Neural crest cell (in vitro differentiated cells): ENCODE measurements at places on chromosomes 3 and 15. TPM values are rescaled to one million over a fixed set of nuclear protein-coding genes. Genes with fewer than 3 reads are reported as not detected.

GRK7 gene
- total RNA-seq = not detected in 2 replicates

PRICKLE2 gene
- 11.8 and 12.9 TPM in 2 replicates for total RNA-seq

PPP1R2 gene
- 29.6 and 31.5 TPM in 2 replicates for total RNA-seq

TNFAIP8L3 gene
- total RNA-seq = 0.20 TPM in 1 of 2 replicates, not detected in the other

UPK1B gene
- total RNA-seq = not detected in 2 replicates

PLCH1 gene
- 21.4 and 22.4 TPM in 2 replicates for total RNA-seq

SENP7 gene
- 26.2 and 26.8 TPM in 2 replicates for total RNA-seq

FGF12 gene
- 3.0 and 4.0 TPM in 2 replicates for total RNA-seq

SLC25A36 gene
- 68.2 and 71.2 TPM in 2 replicates for total RNA-seq

TBC1D5 gene
- 51.2 and 52.6 TPM in 2 replicates for total RNA-seq

GRCh38 chr15:45391746-45392583, 13.6 kb upstream of the GATM start:
- no peak for DNase-seq

DNA sequence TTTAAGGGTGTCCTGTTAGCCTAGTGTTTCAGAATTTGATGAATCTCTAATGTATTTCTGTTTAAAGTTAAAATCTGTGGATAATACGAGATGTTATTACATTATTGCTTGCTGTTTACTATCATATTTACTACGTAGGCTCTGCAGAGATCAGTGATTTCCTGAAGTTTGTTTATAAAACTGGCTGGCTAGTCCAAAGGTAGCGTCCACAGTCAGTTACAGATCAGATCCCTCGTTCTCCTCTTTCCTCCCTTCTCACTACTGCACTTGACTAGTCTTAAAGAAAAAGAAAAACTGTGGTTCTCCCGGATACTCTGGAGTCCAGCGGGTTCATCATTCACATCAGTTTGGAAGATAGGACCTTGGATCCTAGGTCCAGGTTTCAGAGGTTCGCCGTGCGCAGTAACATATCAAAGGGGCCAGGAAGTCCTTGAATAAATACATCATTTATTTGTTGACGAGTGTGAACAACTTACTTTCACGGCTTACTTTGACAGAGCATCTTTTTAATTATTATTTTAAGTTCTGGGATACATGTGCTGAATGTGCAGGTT, 35.9 kb downstream of the ASB7 start:
- DNase-seq = no peak

- DNase-seq = no peak
These were observed 2.5 kb downstream of the SEMA3B start for GRCh38 chr3:50271314-50271936.

DNA sequence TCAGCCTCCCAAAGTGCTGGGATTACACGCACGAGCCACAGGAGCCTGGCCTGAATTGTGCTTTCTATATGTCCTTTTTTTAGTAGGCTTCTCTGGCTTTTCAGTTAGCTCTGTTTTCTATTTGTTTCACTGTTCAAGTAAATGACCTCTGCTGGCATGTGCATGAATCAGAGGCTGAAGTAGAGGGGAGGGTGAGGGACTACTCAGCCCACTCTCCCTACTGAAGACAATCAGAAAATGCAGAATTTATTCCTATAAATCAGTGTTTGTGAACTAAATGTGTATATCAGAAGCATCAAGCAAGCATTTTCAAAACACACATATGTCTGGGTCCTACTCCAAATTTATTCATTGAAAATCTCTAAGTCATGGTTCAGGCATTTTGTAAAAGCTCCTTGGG, 45.0 kb downstream of the ZMAT3 start:
- no peak for DNase-seq

DNA sequence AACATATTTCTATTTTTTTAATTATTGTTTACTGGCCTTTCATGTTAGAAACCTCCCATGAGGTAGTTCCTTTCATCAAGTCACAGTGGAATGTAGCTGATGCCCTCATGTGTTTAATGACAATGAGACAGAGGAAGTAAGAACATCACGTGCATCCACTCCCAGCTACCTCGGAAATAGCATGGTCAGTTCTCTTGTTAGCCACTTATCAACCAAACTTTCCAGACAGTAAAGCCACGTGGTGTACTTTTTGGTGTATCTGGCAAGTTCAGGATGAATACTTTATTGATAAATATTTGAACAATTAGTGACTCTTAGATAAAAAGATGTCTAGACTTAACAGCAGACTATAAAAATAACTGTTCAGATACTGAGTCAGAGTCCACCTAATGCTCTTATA, 781.7 kb downstream of the MECOM start:
- DNase-seq = no peak

- no peak for DNase-seq
These were observed 17.4 kb downstream of the PDHB start for GRCh38 chr3:58416191-58416590.

- DNase-seq = no peak
These were observed 643 bp downstream of the MYO5A start for GRCh38 chr15:52527911-52528563.

GRCh38 chr3:45628746-45629145, 34.2 kb downstream of the LIMD1 start:
- no peak for DNase-seq

DNA sequence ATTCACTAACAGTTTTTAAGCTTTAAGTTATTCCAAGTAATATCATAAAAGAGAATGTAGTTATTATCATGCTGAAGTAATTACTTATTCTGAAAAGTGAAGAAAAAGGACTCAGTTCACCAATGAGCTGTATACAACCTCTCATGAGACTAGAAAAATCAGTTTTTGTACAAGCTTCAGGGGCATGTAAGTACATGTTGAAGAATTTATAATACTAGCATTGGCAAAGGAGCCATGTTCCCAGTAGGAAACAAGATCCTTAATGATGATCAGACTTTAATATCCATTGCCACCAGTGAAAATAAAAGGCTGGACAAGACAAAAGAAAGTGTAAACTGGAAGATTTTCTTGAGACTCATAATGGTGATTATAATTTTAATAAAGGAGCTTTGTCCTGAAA, 532.8 kb downstream of the PLOD2 start:
- DNase-seq = no peak

- DNase-seq = no peak
These were observed 18.3 kb downstream of the TRH start for GRCh38 chr3:129992781-129993180.

DNA sequence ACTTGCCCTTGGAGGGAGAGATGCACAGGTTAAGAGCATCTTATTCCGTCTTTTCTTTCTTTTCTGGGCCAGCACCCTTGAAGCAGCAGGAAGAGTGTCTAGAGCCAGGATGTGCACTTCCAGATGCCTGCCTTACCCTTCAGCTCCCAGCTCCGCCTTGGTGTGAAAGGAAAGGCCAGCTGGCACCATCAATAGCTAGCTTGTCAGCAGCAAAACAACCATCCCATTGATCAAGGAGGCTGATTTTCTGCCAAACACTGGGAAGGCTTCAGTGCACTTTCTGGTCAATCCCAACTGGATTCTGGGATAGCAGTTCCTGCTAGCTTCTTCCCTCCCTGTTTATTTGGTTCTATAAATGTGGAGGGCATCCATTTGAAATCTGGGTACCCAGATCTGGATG, 110.9 kb upstream of the GALNT15 start:
- no peak for DNase-seq

DNA sequence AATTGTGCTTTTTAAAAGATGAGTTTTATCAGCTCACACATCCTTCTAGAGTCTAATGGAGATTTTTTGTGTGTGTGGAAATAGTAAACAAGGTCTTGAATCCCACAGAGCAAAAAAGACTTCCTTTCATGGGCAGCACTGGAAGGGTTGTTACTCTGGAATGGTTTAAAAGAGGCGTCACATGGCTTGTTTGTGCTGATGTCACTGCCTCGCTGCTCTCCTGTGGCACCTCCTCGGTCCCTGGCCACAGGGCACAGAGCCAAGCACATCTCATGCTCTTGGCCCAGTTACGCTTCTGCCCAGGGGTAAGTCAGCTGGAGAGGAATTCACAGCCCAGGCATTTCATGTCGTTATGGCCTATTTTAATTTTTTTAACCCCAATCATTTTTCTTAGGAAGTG, 53.2 kb downstream of the PGPEP1L start:
- no peak for DNase-seq

- no peak for DNase-seq
These were observed 546.8 kb downstream of the TBL1XR1 start for GRCh38 chr3:176650478-176650877.

GRCh38 chr15:51696566-51696965, 15.3 kb downstream of the SCG3 start:
- DNase-seq = no peak

GRCh38 chr3:62558549-62559112, 185.3 kb upstream of the FEZF2 start:
- DNase-seq = peak; percentile 59

GRCh38 chr3:127814325-127814781, 8.0 kb downstream of the MGLL start:
- DNase-seq = no peak

- no peak for DNase-seq
These were observed 196.5 kb upstream of the ZPLD1 start for GRCh38 chr3:102238362-102238761.

GRCh38 chr15:62545467-62546227, 380.6 kb upstream of the C2CD4B start:
- DNase-seq = no peak

DNA sequence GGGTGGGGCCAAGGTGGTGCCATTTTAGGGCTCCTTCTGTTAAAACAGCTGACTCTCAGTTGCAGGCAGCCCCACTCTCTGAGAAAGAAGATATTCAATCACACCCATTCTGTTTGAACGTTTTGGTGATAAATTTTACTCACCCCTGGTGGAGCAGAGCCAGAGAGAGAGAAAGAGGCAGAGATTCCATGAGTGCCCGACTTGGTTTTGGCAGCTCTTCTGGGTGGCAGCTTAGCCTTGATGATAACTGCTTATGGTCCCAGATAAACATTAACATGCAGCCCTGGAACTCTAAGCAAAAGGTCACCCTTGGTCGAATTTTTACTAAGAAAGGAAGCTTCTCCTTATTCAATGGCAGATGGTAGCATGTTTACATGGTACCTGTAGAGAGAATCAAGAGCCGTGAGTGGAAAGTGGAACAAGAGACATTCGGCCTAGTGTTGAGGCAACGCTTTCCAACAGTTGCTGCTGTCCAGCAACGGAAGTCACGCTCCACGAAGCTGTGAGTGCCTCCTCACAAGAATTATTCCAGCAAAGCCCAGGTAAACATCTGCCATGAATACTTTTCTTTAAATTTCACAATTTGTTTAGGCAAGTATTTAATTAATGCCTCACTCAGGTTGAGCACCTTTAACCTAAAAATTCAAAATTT, 530.6 kb upstream of the ROBO2 start:
- DNase-seq = no peak

GRCh38 chr3:188948997-188949389, 222.8 kb upstream of the TPRG1 start:
- no peak for DNase-seq

DNA sequence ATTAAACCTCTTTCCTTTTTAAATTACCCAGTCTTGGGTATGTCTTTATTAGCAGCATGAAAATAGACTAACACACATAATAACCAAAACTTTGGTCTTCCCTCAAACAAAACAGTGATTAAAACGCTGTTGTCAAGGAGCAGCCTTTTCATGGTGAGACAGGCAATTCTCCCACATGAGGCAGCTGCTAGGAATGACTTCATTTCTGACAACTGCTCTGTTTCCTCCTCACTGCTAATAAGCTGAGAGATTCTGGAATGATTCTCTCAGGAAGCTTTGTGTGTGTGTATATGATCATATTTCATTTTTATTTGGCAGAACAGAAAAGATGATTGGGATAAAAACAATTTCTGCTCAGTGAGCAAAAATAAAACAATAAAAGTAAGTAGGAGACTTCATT, 580.6 kb upstream of the ADAMTS9 start:
- DNase-seq = no peak

DNA sequence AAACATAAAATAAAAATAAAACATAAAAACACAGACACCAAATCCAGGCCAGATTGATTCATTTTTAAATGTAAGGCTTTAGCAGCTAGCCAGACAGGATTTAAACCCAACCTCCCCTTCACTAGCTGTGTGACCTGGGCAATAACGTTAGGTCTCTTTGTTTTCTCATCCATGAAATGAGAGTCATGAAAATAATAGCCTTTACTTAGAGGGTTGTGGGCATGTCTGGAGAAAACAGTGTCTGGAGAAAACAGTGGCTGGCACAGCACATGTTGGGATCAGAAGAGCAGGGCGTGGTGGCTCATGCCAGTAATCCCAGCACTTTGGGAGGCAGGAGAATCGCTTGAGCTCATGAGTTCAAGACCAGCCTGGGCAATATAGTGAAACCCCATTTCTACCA, 1.9 kb upstream of the DPPA4 start:
- DNase-seq = no peak

DNA sequence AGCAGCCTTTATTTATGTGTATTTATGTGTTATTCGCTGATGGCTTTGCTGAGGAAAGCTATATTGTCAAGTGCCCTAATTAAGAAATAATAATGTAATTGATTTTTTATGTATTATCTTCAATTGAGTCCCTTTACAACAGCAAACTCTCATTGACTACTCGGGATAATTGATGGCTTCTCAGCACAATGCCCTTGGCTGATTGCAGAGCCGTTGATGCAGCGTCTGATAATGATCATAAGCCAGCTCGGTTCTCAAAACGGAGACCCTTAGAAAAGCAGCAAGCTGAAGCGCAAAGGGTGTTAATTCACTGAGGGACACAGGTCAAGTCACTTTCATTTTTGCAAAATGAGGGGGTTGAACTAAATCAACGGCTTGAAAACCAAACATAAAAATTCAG, 357.1 kb upstream of the KCNH8 start:
- no peak for DNase-seq

DNA sequence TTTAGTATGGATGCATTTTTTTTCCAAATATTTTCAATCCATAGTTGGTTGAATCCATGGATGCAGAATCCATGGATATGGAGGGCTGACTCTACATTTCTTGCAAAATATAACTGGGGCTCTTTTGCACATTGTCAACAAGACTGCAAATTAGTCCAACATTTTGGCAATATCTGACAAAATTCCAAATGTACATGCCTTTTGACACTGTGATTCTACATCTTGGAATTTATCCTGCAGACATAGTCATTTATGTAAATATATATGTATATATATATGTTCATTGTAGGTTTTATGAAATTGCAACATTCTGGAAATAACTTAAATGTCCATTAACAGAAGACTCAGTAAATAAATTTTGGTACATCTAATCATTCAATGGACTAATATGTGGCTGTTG, 203.0 kb downstream of the THRB start:
- no peak for DNase-seq

DNA sequence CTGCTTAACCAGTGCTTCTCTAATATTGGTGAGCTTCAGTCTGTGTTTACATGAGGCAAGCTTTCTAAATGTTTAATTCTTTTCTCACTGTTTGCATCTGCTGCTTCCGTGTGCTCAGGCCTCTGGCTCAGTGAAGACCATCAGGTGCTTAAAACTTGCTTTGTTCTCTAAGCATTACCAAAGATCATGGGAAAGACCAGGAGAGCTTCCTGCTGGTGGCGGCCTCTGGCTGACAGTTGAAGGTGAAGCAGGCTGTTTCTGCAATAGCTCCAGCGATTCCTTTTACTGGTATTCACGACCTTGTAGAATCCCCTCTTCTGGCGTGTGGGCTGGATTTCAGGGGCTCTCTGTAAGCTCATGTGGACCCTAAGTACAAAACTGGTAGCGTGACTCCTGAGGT, 45.1 kb downstream of the EDEM1 start:
- DNase-seq = no peak
